ENCODE measurements at places on chromosomes 16 and 17.

GRCh38 chr17:58368860-58369213 is 16.8 kb upstream of the SUPT4H1 start:
- no peaks in the 10 kb centered on the region for H3K4me1 ChIP-seq
- DNase-seq, result no peak
- no peaks in the 10 kb centered on the region for H3K36me3 ChIP-seq

- DNase-seq, result peak; percentile 95
- H3K4me3 ChIP-seq, result no peak overlapping the region
- H3K36me3 ChIP-seq, result no peaks in the 10 kb centered on the region
- H3K27me3 ChIP-seq, result peaks cover 54% of the 10 kb centered on the region
- peaks cover 8% of the 10 kb centered on the region for H3K4me1 ChIP-seq
- H3K27ac ChIP-seq, result no peak overlapping the region
Measured at GRCh38 chr17:74192950-74193781, 10.3 kb upstream of the RPL38 start.

DNA sequence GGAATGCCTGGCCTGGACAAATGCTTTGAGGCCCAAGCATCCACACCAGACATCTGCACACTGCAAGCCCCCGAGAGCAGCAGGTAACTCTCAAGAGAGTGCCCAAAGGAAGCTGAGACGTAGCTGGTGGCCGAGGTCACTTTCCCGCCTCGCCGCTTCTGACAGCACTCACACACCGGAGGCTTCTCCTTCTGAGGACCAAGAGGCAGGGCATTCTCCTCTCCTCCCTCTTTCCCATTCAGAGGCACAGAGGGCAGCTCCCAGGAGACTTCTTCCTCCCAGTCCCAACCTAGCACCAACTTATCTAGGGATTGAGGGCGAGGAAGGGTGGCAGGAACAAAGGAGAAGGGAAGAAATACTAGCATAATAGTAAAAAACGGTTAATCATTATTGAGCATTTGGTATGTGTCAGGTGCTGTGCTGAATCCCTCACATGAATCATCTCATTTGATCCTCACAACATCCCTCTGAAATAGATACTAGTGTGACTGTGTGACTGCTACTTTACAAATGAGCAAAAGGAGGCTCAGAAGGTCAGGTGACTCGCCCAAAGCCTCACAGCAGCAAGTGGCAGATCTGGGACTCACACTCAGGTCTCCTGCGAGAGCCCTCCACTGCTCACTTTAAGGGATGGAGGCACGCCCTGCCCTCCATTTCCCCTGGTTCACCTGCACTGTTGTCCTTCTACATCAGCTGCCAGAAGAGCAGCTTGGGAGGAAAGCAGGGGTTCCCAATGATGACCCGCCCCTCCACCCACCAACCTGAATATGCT is 41.8 kb downstream of the MYO18A start:
- DNase-seq, result no peak
- peaks cover 9% of the 10 kb centered on the region for H3K36me3 ChIP-seq
- peaks cover 41% of the 10 kb centered on the region for H3K4me1 ChIP-seq
- peak overlapping the region; percentile 2 for H3K27ac ChIP-seq

DNA sequence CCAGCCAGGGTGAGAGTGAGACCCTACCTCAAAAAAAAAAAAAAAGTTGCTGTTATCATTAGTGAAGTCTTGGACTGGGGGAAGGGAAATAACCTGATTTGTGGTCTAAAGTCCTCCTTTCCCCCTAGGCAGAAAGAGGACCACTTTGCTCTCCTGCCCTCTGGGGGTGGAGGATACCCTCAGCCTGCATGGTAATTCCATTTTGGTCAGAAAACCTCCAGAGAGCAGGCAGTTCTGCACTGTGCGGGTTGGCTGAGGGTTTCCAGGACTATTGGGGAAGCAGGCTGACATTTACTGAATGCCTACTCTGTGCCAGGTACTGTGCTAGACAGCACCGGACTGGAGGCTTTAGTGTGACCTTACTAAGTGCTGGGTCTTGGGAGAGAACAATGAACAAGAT is 2.6 kb downstream of the ADAP2 start:
- peaks cover 26% of the 10 kb centered on the region for H3K4me1 ChIP-seq
- H3K27ac ChIP-seq, result no peak overlapping the region
- no peak for DNase-seq
- H3K4me3 ChIP-seq, result no peak overlapping the region
- H3K36me3 ChIP-seq, result no peaks in the 10 kb centered on the region
- H3K27me3 ChIP-seq, result no peaks in the 10 kb centered on the region

- H3K4me1 ChIP-seq, result no peaks in the 10 kb centered on the region
- no peaks in the 10 kb centered on the region for H3K27me3 ChIP-seq
- H3K27ac ChIP-seq, result no peak overlapping the region
- H3K36me3 ChIP-seq, result peaks cover 11% of the 10 kb centered on the region
- no peak overlapping the region for H3K4me3 ChIP-seq
- DNase-seq, result no peak
Measured at GRCh38 chr17:66557886-66558285, 255.5 kb downstream of the PRKCA start.

GRCh38 chr17:14302431-14303099 is 1.7 kb downstream of the HS3ST3B1 start:
- peaks cover 46% of the 10 kb centered on the region for H3K4me1 ChIP-seq
- H3K27me3 ChIP-seq, result no peaks in the 10 kb centered on the region
- peak overlapping the region; percentile 100 for H3K4me3 ChIP-seq
- peak; percentile 86 for DNase-seq
- no peaks in the 10 kb centered on the region for H3K36me3 ChIP-seq

GRCh38 chr16:50671644-50672260 is 9.4 kb downstream of the SNX20 start:
- peak; percentile 13 for DNase-seq
- no peaks in the 10 kb centered on the region for H3K27me3 ChIP-seq
- H3K36me3 ChIP-seq, result no peaks in the 10 kb centered on the region
- H3K4me1 ChIP-seq, result no peaks in the 10 kb centered on the region

- peaks cover 60% of the 10 kb centered on the region for H3K4me1 ChIP-seq
- no peak for DNase-seq
- no peaks in the 10 kb centered on the region for H3K27me3 ChIP-seq
- no peak overlapping the region for H3K4me3 ChIP-seq
- peaks cover 53% of the 10 kb centered on the region for H3K36me3 ChIP-seq
Measured at GRCh38 chr16:677316-678190, 2.1 kb downstream of the RHBDL1 start.

DNA sequence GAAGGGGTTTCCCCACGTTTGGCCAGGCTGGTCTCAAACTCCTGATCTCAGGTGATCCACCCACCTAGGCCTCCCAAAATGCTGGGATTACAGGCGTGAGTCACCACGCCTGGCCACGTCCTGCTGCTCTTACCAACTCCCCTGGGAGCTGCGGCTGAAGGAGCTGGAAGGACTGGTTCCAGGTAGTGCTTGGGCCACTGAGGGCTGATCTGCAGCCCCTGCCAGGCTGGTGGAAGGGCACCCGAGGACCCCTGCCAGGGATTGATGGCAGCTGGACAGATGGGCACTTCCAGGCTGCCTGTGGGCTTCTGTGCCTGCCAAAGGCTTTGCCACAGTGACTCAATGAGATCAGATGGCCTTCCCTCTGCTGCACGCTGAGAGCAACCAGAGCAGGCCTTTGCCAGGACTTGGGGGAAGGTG is 2.3 kb downstream of the OXLD1 start:
- no peak for DNase-seq
- peaks cover 20% of the 10 kb centered on the region for H3K4me1 ChIP-seq
- H3K4me3 ChIP-seq, result no peak overlapping the region
- no peak overlapping the region for H3K27ac ChIP-seq
- H3K36me3 ChIP-seq, result peaks cover 24% of the 10 kb centered on the region
- no peaks in the 10 kb centered on the region for H3K27me3 ChIP-seq

GRCh38 chr17:21199311-21199710 is 14.7 kb downstream of the TMEM11 start:
- no peak overlapping the region for H3K4me3 ChIP-seq
- no peak overlapping the region for H3K27ac ChIP-seq
- H3K36me3 ChIP-seq, result peaks cover 39% of the 10 kb centered on the region
- H3K4me1 ChIP-seq, result peaks cover 11% of the 10 kb centered on the region
- peak; percentile 70 for DNase-seq
- no peaks in the 10 kb centered on the region for H3K27me3 ChIP-seq

- H3K4me3 ChIP-seq, result no peak overlapping the region
- DNase-seq, result no peak
- peaks cover 33% of the 10 kb centered on the region for H3K4me1 ChIP-seq
Measured at GRCh38 chr17:930258-930657, 49.3 kb downstream of the NXN start.

DNA sequence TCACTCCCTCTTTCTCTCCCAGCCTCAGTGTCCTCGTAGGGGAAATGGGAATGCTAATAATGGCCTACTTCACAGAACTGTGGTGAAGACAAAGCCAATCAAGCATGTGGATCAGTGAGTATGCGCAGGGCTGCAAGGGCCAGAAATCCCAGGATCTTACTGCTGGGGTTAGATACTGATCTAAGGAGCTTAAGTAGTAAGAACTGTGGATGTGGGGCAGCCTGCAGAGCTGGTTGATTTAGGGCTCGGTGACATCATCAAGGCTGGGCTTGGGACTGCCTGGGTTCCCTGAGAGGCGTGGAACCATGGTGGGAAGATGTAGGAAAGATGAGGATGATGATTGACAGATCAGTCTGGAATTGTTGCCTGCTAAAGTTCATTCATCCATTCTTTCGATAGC is 25.6 kb downstream of the GOSR2 start:
- no peak overlapping the region for H3K27ac ChIP-seq
- no peaks in the 10 kb centered on the region for H3K36me3 ChIP-seq
- no peak for DNase-seq

DNA sequence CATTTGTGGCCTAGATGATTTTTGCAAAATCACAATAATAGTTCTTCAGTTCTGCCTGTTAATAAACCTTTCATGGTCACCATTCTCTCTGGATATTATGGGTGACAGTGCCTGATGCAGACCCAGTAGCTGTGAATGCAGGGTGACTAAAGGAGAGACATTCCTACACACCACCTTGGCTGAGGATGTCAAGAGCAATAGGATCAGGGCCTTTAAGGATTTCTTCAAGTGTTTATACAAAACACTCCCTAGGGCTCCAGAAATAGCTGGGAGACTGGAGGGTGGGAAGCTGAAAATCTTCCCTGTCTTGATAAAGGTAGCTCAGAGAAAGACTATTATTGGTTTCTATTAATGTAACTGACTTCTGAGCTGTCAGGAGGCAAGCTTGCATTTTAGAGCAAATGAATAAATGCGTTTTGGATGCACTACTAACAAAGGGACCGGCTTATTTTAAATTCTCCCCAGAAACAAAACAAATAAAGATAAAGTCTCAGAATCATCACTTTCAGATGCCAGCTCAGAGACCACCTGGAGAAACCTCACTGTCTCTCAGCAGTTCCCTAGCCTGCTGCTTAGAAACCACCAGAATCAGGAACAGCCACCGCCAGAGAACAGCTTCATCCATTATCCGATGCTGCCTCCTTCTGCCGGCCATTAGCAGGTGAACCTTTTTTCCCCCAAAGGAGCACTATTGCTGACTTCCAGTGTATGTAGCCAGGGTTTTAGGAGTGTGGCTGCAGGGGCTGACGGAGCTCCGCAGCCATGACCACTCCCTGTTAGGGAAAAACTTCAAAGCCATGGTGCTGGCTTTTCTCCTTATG is 171.4 kb upstream of the DYNLRB2 start:
- H3K27me3 ChIP-seq, result no peaks in the 10 kb centered on the region
- DNase-seq, result peak; percentile 21

DNA sequence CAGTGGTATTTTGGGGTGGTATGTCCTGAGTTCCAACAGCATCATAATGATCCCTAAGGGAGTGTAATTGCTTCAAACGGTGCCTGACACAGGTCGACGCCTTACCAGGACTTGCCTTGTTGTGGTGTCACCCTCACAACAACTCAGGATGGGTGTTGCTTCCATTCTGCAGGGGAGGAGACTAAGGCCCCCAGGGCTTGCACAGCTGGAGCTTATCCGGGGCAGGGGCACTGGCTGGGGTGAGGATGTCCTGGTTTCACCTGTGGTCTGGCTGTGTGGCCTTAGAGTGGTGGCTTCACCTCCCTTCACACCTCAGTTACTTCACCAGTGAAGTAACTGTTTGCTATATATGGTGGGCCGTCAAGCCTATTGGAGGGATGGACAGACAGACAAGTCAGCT is 23.3 kb downstream of the LLGL2 start:
- peaks cover 22% of the 10 kb centered on the region for H3K4me1 ChIP-seq
- no peak for DNase-seq
- peaks cover 4% of the 10 kb centered on the region for H3K27me3 ChIP-seq
- no peak overlapping the region for H3K27ac ChIP-seq
- H3K36me3 ChIP-seq, result no peaks in the 10 kb centered on the region
- no peak overlapping the region for H3K4me3 ChIP-seq

GRCh38 chr17:41962111-41962510 is 4.5 kb upstream of the CNP start:
- no peaks in the 10 kb centered on the region for H3K27me3 ChIP-seq
- no peak overlapping the region for H3K4me3 ChIP-seq
- H3K36me3 ChIP-seq, result no peaks in the 10 kb centered on the region
- peaks cover 32% of the 10 kb centered on the region for H3K4me1 ChIP-seq
- no peak overlapping the region for H3K27ac ChIP-seq

- H3K27ac ChIP-seq, result no peak overlapping the region
- peaks cover 21% of the 10 kb centered on the region for H3K4me1 ChIP-seq
- no peaks in the 10 kb centered on the region for H3K27me3 ChIP-seq
- peak; percentile 21 for DNase-seq
- H3K4me3 ChIP-seq, result no peak overlapping the region
- peaks cover 6% of the 10 kb centered on the region for H3K36me3 ChIP-seq
Measured at GRCh38 chr16:3472878-3473595, 22.3 kb downstream of the C16orf90 start.

Measured in mesenchymal stem cell (in vitro differentiated cells and primary cell).